Activated B cell treated with CpG ODN at 0.5 μM for 24 hours (primary cell): ENCODE measurements at places on chromosomes 4 and X. TPM values are rescaled to one million over a fixed set of nuclear protein-coding genes. Genes with fewer than 3 reads are reported as not detected.

DNA sequence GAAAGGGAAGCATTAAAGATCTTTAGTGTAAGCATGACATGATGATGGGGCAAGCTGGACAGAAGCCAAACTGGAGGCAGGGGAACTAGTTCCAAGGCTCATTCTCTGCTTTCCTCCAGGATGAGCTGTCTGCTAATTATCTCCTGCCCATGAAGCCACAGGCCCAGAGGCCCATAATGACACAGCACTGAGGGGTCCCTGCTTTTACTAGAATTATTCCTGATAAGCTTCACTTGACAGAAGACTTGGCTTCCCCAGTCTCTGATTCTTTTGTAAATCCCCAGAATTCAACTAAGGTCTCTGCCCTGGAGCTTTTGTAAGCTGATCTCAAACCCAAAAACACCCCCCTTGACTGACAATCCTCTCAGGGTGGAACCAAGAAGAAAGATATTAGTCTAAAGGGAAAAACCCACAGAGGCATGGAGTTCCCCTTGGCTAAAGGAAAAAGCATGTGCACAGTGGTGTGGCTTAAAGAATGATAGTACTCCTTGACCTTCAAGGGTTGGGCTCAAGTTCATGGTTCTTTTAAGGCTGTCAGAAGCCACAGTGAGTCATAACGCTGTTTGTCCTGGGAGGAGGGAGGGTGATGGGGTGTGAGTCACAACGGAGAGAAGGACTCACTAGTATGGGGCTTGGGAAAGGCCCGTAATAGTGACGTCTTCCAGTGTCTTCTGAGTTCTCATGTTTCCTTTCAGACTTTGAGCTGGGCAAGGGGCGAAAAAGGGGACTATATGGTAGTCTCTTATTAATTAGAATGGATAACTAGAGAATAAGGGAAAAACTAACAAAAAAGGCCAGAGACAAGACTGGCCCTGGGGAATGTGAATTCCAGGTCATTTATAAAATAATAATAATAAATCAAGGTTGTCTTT, 146.0 kb upstream of the CPEB2 start:
- DNase-seq: no peak

- no peak for DNase-seq
These were observed 92.8 kb downstream of the MAML3 start for GRCh38 chr4:140061194-140061593.

DNA sequence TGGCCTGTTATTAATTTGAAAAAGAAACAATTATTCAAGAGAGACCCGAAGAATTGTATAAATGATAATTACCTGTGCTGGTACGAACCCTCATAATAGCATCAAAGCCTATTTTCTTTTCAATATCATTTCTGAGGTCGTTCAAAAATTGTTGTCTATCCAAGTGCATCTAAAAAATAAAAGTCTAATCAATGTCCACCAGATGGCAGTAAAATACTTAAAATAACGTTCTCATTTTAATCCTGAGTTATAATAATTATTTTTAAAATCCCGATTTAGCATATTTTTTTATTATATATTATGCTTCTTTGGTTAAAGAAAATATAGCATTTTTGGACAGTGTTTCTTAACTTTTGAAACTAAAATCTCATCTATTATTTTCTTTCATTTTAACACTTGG, 55.7 kb downstream of the METTL14 start:
- DNase-seq: no peak

GRCh38 chrX:111322231-111322855, 52.1 kb upstream of the CAPN6 start:
- DNase-seq: no peak

GRCh38 chr4:131613824-131614216, 1535.3 kb upstream of the PCDH10 start:
- DNase-seq: no peak

The PCYT1B gene
- total RNA-seq: not detected in 2 replicates

The SEPTIN6 gene
- total RNA-seq: 330 and 338 TPM in 2 replicates

The IL13RA2 gene
- not detected in 2 replicates for total RNA-seq
